Hematopoietic multipotent progenitor cell treated with erythropoietin and hydrocortisone succinate and interleukin-3 and kit ligand, for 8 days (in vitro differentiated cells): ENCODE measurements at places on chromosomes 5 and 9.
A peak's percentile ranks its signal among the peaks of the same experiment; 100 is the strongest.

GRCh38 chr5:112707187-112708102 lies 30.2 kb upstream of the APC start:
- DNase-seq, result peak; percentile 99

GRCh38 chr5:74316064-74316603 lies 324.4 kb downstream of the ENC1 start:
- no peak for DNase-seq

DNA sequence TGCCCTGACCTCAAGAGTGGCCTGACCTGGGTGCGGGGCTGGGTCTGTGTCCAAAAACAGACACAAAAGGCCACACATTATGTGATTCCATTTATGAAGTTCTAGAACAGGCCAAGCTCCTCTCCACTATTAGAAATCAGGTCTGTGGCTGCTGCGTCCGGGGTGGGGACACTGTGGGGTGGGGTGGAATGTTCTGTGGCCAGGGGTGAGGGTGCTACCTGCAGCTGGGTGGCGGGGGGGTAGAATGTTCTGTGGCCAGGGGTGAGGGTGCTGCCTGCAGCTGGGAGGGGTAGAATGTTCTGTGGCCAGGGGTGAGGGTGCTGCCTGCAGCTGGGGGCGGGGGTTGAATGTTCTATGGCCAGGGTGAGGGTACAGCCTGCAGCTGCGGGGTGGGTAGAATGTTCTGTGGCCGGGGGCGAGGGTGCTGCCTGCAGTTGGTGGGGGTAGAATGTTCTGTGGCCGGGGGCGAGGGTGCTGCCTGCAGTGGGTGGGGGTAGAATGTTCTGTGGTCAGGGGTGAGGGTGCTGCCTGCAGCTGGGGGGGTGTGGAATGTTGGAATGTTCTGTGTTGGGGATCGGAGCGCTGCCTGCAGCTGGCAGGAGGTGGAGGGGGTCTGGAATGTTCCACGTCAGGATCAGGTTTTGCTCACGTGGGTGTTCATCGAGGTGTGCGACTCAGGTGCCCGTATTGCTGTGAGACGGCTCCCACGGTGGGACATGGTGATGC lies 8.3 kb downstream of the LCN12 start:
- DNase-seq, result no peak

- DNase-seq, result no peak
These were observed 148.7 kb upstream of the RANBP3L start for GRCh38 chr5:36450229-36451014.

DNA sequence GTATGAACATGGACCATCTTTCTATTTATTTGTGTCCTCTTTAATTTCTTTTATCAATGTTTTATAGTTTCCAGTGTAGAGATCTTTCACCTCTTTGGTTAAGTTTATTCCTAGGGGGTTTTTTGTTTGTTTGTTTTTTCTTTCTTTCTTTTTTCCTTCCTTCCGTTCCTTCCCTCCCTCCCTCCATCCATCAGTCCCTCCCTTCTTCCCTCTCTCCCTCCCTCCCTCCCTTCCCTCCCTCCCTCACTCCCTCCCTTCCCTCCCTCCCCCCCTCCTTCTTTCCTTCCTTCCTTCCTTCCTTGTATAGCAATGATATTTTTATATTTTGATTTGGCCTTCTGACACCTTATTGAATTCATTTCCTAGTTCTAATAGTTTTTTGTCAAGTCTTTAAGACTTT lies 23.4 kb upstream of the IGFBPL1 start:
- DNase-seq, result no peak

- no peak for DNase-seq
These were observed 36.8 kb downstream of the PCDHGC5 start for GRCh38 chr5:141525653-141526052.

GRCh38 chr9:12817702-12818101 lies 42.9 kb downstream of the LURAP1L start:
- no peak for DNase-seq

- DNase-seq, result no peak
These were observed 36.4 kb upstream of the DAPK1 start for GRCh38 chr9:87461256-87461655.

DNA sequence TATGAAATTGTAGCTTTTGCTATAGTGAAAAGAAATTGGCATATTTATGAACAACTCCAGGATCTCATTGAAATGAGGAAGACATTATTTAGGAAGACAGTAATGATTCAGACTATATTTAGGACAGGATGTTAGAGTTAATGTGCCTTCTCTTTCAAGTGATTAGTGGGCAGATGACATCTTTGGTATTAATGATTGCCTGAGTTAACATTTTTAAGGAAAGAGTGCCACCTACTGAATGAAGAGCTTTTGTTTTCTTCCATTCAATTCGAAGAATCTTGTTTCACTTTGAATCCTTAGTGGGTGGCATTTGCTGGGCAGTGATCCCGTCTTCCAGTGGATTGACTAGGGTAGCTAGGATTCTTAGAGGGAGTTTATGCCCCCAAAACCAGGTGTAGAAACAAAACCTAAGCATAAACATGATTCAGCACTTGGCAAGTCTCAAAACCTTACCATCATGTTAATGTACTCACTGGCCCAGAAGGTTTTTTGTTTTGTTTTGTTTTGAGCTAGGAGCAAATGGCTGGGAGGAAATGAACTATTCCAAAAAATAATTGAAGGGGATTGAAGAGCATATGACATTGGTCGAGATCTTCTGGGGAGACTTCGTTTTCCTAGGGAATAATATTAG lies 23.2 kb downstream of the MAP3K1 start:
- DNase-seq, result peak; percentile 81

DNA sequence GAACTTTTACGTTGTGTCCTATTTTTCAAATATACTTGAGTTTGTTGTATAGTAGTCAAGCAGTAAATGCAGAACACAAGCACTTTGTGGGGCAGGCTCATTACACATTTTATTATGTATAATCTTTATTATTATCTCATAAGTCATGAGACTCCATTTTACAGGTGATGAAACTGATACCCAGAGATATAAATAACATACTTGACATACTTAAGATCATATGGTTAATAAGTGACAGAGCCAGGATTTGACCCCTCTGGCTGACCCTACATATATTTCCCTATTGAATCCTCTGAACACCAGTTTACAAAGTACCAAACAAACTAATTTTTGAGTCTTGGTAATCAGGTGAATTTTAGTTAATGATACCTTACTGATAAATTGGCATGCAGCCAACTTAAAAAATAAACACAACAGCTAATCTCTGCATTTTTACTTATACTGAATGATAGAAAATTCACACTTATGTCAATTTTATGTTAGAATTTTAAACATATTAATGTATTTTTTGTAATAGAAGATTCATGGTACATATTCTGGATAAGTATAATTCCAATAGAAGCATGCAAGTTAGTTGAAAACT lies 305.0 kb upstream of the MEF2C start:
- no peak for DNase-seq

DNA sequence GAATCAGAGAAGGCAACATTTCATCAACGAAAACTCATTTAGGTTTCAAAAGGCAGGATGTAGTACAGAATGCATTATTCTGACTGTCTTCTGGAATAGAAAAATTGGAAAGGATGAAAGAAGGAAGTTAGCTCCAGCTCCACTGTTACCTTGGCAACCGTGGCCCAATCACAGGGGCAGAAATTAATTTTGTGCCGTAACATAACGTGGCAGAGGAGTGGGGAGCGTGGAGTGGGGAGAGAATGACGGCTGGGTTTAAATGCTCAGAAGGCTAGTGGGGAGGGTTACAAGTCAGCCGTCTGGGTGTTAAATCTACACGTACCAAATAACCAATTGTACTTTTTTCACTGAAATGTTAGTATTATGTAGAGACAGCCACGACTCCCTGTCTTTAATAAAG lies 32.3 kb upstream of the EQTN start:
- DNase-seq, result no peak

- peak; percentile 7 for DNase-seq
These were observed 34.0 kb upstream of the PPP1R2B start for GRCh38 chr5:156815988-156816599.

DNA sequence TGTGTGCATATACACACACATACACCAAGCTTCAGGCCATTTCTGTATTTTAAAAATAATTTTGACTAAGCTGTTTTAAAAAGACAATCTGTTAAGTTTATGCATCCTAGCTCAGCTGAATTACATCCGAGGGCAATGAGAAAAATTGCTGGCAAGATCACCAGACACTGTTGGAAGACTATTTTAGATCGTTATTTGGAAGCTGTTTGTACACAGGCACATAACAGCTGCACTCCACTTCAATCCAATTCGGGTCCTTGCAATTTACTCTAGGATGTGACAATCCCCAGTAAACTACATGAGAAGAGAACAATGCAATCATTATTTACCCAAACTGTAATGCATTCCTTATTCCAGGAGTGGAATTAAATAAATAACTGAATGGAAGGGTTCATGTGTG lies 79.3 kb upstream of the RASA1 start:
- no peak for DNase-seq

DNA sequence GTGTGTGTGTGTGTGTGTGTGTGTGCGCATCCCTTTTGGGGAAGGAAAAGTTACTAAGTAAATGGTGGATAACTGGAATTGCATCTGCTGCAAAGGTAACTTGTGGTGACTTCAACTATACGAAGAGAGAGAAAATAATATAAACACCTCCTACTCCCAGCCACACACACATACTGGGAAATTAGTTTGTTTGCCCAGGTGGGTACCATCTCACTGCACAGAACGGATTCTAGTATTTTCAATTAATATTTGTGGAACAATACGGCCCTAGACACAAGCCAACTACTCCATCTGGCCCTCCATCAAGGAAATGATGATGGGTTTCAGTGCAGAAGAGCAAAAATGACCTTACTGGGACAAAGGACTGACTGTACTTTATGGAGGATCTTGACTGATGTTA lies 32.2 kb upstream of the TXN start:
- DNase-seq, result no peak

DNA sequence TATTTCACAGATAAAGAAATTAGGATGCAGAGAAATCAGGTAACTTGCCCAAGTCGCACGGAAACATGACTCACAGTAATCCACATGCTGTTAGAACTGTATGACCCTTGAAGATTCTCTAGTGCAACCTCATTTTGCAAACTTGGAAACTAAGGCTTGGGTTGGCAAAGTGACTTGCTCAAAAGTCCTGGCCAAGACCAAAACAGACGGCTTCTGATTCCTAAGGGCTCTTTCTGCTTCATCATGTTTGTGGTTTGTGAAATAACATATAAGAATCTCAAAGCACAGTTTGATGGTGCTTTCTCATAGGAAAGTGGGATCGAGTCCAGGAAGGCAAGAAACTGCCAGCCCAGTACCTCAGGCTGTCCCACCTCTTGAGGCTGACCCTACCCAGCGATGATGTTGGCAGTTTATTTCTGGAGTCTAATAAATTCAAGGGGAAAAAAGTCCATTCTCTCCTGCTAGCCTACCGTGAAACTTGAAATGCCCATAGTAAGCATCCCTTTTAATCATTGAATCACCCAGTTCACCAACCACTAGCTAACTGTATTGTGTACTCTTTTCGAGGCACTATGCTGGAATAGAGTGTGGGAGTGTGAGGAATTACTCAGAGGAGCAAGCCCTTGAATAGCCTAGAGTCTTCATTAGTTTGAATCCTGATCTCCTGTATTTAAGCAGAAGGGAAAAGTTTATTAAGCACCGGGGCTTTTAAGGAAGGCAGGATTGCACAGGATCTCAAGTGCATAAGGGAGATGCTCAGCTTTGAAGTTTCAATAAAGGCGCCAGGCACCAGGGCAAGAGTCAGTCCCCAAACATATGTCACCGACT lies 14.1 kb downstream of the CAPSL start:
- no peak for DNase-seq

DNA sequence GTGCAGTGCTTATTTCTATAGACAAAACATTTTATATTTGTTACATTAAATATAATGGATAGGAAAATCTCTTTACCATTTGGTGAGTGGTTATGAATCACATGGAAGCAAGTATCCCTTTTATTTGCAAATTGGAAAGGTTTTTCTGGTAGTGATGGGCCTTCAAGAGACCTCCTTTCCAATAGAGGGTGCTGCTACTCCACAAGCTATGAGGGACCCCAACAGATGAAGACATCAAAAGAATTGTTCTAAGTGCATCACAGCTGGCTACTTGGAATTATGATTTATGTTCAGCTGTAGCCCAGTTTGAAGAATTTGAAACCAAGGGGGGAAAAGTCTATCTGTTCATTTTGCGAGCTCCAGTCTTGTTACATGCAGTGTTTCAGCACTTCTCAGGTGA lies 493.7 kb upstream of the SGCD start:
- DNase-seq, result no peak

DNA sequence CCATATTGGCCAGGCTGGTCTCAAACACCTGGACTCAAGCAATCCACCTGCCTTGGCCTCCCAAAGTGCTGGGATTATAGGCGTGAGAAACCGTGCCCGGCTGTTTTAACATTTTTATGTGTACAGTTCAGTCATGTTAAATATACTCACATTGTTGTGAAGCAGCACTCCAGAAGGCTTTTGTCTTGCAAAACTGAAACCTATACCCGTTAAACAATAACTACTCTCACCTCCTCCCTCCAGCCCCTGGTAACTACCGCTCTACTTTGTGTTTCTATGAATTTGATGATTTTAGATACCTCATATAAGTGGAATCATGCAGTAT lies 23.1 kb upstream of the SHB start:
- no peak for DNase-seq

DNA sequence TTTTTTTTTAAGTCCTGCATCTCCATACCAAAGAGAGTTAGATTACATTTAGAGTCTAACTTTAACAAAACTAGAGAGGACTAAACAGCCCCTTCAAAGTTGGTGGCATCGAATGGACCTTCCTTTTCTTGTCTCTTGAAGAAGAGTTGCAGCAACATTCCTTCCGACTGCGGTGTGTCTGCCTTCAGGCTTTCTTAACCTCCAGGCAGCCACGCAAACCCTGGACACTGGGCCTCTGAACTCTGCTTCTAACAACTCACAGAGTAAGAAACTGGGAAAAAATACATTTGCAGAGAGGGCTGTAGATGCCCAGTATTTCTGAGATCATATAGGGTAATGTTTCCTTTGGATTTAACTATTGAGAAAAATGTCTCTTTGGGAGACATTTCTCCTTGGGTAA lies 120.5 kb upstream of the MAST4 start:
- DNase-seq, result no peak

GRCh38 chr5:6715758-6716628 lies 2.8 kb downstream of the TENT4A start:
- no peak for DNase-seq

GRCh38 chr5:76663573-76663972 lies 40.4 kb upstream of the F2RL2 start:
- no peak for DNase-seq

DNA sequence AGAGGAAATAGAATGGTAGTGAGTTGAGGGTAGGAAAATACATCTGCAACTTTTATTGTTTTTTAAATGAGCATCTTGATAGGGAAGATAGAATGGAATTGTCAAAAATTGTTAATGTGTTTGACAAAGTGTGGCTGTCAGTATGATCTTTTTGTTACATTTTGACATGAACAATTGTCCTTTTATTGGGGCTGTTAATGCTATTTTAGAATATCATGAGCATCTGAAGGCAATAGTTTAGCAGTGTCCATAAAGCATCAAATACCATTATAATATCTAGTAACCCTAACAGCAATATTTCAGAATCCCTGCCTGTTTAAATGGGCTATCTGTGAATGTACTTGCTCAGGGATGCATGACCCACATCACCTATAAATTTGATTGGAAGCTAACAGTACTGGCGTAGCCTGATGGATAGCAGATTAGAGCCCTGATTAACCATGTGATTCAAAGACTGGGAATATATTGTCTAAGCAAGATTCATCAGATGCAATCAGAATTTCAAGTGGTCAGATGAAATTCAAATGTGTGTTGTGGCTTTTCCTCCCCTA lies 37.8 kb downstream of the TLE4 start:
- no peak for DNase-seq
